Substantia nigra (tissue), 51 donors: ENCODE measurements at places on chromosomes 16 and 17.

DNA sequence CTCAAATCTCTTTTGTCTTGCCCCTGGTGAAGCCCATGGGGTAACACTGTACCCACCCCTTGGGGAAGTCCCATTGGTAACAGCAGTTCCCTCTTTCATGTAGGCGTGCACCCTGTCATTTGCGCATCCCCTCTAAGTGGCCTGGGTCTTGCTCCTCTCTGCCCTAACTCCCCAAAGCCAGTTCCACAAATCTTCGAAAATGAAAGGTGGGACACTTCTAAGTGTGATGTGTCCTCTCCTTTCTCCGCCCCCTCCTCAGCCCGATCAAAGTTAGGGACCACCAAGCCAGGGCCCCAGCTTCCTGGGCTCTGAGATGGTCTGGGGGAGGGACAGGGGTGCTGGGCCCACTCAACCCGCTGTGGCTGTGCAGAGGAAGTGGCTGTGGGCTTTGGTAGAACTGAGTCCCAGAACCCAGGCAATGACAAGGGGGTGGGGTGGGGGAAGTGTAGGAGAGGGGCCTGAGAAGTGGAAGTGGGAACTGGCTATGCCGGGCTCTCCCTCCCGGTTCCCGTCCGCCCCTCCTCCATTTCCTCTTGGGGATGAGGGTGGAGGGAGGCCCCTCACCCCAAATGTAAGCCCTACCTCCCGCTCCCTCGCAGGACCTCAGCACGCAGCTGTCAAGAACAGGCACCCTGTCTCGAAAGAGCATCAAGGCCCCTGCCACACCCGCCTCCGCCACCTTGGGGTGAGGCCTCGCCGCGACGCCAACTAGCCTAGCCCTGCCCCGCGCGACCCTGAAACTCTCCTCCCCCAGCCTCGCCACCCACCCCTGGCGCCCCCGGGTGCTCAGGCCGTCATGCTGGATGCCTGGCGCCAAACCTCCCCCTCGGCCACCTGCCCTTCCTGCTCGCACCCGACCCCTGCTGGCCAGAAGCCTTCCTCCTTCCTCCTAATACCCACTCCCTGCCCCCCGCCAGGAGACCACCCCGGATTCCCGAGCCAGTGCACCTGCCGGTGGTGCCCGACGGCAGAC lies 8.7 kb downstream of the ABI3 start:
- no peak for DNase-seq

DNA sequence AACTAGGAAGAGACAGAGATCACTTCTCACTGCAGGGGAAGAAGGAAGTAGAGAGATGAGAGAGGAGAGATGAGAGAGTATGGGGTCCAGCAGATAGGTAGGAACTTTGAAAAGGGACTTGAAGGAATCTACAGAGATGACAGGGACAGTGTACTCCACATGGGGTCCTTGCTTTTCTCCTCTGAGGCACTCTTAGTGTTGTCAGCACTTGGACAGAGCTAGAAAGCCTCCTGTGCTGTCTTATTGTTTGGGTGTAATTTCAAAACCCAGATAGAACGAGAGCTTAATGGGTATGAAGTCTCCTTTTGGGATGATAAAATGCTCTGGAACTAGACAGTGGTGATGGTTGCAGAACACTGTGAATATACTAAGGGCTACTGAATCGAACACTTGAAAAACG lies 65.2 kb downstream of the ASIC2 start:
- DNase-seq: no peak

GRCh38 chr16:69204172-69204571 lies 17.2 kb downstream of the SNTB2 start:
- no peak for DNase-seq

- no peak for DNase-seq
These were observed 325.4 kb downstream of the SEC14L1 start for GRCh38 chr17:77466140-77466539.

GRCh38 chr17:3892095-3892998 lies 506 bp downstream of the CAMKK1 start:
- peak; percentile 56 for DNase-seq

GRCh38 chr16:85028685-85029407 lies 1.3 kb downstream of the KIAA0513 start:
- no peak for DNase-seq

DNA sequence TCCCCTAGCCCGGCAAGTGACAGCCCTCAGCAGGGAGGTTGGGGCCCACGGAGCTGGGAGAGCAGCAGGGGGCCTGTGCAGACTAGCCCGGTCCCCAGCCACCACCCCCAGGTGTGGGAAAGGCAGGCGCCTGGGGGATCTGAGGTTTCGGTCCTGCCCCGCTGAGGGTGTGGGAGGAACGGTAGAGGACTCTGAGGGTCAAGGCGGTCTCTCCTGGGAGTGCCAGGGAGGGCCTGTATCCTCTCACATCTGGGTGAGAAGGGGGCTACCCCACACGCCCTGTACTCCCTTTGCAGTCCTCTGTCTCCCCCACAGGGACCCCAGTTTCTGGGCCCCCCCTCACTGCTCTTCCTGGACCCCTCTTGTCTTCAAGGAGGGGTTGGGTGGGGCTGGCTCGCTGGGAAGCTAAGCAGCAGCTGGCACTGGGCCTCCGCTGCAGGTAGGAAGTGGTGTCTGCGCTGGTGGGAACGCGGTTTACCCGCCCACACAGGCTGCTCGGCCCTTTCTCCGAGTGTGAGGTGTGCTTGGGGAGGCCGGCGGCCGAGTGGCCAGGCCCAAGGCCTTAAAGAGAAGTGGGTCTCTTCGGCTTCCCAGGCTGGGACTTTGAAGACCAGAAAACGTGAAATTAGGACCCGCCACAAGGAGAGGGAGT lies 15.4 kb downstream of the CD7 start:
- no peak for DNase-seq

DNA sequence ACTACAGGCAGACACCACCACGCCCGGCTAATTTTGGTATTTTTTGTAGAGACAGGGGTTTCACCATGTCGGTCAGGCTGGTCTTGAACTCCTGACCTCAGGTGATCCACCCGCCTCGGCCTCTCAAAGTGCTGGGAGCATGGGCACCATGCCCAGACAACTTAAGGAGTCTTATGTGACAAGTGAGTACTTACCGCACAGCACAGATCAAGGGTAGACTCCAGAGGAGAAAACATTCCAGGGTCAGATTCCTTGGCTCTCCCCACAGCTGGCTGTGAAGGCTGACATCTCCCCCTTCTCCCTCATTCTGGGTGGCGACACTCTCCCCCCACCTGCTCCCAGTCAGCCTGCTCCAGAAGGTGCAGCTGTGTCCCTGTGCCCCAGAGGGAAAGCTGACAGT lies 10.6 kb downstream of the ZSCAN10 start:
- DNase-seq: no peak

DNA sequence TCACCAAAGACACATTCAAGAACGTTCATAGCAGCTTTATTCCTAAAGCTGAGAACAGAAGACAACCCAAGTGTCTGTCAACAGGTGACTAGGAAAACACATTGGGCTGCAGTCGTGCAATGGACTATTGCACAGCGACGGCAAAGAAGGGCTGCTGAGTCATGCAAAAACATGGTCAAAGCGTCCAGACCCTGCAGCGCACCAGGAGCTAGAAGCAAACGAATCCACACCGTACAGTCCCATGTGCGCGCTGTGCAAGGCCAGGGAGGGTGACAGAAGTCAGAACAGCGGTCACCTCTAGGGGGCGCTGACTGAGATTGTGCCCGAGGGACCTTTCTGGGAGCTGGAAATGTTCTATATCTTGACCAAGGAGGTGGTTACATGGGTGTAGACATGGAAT lies 266.4 kb downstream of the MAF start:
- no peak for DNase-seq

DNA sequence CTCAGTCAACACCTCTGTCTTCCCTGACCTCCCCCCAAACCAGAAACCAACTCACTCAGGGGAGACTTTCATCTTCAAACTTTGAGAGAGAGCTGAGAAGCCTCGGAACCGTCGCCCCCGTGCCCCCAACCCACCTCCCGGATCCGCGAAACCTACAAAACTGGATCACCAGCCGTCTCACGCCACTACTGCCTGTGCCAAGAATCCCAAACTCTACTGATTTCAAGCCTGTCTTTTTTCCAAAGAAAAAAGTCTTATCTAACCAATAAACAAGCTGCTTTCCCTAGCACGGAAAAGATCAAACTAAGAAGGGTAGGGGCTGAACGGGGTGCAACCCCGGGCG lies 2.0 kb downstream of the AXIN2 start:
- no peak for DNase-seq

DNA sequence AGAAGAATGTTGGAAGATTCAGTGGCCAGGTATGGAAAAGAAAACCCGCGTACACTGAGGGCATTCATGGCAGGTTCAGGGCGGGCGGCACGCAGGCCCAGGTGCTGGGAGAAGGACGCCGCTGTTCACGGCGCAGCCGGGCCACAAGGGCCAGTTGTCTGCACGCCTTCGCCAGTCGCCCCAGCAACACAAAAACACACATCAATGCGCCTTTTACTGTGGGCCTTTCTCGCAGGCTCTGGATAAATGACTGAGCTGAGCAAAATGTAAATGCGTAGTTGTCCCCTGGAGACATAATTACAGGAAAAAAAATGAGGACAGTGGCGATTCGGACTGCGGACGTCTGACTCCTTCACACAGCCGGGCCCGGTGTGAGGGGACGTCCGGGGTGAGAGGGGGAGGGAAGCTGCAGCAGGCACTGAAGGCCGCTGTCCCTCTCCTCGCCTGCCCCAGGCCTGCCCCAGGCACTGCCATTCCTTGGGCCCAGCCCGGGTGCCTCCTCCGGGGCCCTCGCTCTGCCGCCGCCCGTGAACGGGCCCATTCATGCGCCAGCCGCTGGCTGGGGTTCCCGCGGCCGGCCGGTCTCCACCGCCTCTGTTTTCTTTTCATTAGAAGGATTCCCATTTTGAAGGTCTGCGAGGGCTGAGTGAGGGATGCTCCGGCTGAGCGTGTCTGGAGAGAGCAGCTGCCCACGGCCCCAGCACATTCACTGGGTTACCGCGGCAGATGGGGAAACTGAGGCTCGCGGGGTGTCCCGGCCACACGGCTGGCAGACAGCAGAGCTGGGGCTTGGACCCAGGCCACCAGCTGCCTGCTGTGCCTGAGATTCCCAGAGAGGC lies 6.5 kb upstream of the ZNF469 start:
- peak; percentile 60 for DNase-seq

DNA sequence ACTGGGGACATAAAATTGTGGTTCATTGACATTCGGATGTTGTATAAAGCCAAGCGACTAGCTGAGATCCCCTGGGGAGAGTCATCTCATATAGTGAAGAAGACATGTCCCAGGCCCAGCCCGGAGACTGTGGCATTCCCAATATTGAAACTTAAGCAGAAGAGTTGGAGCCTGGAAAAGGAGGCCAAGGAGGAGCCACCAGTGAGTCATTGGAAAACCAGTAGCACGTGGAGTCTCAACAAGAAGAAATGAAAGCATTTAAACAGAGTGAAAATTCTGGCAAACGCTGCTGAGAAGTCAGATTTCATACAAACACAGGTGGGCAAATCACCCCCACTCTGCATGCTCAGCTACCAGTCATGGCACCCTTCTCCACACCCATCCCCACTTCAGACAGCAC lies 9.4 kb upstream of the ELAC2 start:
- DNase-seq: no peak

DNA sequence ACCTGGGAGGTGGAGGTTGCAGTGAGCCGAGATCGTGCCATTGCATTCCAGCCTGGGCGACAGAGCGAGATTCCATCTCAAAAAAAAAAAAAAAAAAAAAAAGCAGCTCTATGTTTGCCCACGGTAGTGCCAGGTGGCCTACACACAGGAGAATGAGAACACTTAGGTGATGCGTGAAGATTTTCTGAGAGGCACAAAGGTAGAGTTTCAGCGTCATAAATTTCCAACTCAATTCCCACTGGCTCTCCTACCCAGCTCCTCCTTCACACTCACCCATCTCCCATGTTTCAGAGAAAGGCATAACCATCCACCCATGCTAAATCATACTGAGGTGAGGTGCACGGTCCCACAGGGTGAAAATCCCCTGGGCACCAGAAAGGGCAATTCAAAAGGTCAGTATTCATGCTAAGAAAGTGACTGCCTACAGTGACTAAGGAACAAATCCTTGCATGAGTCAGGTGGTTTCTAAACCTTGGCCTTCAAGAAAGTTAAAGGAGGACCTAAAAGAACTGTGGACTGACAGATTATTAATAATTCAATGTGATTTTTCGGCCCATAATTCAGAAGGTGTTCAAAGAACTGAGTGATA lies 4.8 kb downstream of the DCAKD start:
- DNase-seq: no peak

DNA sequence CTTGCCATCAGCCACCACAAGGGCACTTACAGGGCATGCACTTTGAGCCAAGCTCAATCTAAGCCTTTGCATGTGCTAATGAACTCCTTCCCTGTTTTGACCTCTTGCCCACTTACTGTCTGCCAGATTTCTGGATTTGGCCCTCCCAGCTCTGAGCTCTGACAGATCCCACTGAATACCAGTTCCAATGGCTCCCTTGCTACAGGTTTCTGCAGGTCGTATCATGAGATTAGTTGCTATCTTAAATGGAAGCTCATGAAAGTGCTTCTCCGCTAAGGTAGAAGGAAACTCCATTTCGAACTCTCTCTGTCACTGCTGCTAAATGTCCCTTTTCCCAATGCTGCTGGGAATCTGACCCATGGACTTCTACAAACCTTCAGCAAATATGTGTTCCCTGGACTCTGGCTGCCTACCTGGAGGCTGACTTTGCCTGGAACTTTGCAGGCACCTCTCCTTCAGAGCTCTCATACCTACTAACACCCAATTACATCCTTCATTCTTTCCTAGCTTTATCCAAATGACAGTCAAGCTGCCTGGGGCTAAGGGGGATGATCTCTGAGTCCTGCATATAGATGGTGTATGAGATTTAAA lies 23.5 kb upstream of the TOB1 start:
- DNase-seq: no peak

- DNase-seq: no peak
These were observed 24.4 kb downstream of the NAA60 start for GRCh38 chr16:3467921-3468320.

- no peak for DNase-seq
These were observed 7.6 kb downstream of the NOL11 start for GRCh38 chr17:67725373-67725791.

GRCh38 chr16:86823125-86823524 lies 244.8 kb downstream of the FOXL1 start:
- no peak for DNase-seq

DNA sequence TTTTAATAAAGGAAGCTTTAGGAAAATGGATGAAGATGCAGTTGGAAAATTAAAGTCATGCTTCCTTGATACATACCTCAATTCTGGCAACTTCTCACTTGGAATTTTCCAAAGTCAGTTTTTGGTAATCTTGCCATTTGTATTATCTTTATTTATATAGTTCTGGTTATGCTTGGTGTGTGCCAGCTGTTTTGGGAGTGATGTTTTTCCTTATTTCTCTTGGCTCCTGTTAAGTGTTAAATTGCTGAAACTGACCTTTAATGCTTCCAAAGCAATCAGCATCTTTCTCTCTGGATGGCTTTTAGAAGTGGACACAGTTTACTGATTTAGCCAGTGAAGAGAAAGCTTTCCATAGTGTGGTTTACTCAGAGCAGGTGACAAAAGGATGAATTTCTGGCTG lies 70.1 kb upstream of the HAS3 start:
- no peak for DNase-seq

- no peak for DNase-seq
These were observed 65.4 kb downstream of the MRC2 start for GRCh38 chr17:62692721-62693431.

DNA sequence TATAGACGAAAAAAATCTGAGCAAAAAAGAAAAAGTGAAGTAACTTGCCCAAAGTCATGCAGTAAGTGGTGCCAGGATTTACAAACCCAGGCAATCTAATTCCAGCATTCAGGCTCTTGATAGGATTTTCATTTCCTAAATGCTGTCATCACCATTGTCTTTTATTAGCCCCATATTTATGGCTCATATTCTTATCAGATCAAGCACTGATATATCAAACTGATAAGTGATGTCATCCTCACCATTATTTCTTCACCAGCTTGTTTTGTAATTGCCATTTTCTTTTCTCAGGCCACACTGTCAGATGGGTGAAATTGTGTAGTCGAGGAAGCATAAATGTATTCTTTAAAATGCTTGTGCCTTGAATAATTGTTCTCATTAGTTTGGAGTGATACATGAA lies 1.3 kb downstream of the RAD51C start:
- no peak for DNase-seq
